Activated CD4-positive, CD25-positive, alpha-beta regulatory T cell (primary cell): ENCODE measurements at places on chromosomes 16 and 17.

GRCh38 chr16:65739518-65739917 lies 617.7 kb upstream of the CDH11 start:
- DNase-seq = no peak

DNA sequence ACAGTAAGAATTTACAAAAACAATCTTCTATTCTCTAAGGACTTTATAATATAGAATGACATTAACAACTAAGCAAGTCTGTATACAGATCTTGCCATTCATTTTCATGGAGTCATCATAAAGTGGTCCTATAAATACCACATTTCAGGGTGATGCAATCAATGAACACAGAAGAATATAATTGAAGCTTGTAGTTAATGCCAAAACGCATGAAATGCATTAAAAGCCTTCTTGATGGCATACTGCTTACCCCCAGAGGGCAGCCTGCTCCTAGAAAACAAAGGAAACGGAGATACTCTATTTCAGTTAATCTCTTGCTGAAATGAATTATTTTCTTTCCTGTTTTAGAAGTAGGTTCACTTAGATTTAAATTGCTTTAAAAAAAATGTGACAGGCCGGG lies 45.2 kb upstream of the STAC2 start:
- no peak for DNase-seq

DNA sequence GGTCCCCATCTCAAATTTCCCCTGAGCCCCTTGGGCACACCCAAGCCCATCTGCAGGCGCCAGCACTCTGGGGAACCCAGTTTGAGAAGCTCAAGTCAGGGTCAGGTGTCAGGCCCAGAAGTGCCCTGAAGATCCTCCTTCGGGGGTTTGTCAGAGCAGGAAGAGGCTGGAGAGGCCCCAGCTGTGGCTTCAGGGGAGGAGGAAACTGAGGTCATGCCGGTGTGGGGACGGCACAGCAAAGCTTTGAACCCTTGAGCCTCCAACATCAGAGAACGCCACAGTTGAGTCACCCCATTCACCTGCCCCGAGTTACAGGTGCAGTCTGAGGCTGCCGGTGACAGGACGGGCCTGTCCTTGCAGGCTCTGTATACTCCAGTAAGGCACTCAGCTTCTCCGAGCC lies 140.2 kb upstream of the CIBAR2 start:
- no peak for DNase-seq

DNA sequence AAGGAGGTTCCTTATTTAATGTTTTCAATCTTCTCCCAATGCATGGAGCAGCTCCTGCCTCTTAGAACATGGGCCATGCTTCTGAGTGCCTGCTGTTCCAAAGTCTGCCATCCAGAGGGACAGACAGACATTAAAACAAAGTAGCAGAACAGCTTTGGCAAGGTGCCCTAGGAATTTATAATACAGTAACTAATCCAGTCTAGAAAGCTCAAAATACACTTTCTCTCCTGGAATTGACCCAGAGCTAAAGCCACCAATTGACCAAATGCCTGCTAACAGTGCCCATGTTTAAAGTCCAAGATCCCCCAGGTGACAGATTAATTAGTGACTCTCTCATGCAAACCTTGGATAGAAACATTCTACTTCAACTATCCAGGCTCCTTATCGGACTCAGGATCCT lies 11.1 kb upstream of the CHRNE start:
- no peak for DNase-seq

GRCh38 chr17:75856062-75856756 lies 1.1 kb upstream of the WBP2 start:
- DNase-seq = peak; percentile 34

DNA sequence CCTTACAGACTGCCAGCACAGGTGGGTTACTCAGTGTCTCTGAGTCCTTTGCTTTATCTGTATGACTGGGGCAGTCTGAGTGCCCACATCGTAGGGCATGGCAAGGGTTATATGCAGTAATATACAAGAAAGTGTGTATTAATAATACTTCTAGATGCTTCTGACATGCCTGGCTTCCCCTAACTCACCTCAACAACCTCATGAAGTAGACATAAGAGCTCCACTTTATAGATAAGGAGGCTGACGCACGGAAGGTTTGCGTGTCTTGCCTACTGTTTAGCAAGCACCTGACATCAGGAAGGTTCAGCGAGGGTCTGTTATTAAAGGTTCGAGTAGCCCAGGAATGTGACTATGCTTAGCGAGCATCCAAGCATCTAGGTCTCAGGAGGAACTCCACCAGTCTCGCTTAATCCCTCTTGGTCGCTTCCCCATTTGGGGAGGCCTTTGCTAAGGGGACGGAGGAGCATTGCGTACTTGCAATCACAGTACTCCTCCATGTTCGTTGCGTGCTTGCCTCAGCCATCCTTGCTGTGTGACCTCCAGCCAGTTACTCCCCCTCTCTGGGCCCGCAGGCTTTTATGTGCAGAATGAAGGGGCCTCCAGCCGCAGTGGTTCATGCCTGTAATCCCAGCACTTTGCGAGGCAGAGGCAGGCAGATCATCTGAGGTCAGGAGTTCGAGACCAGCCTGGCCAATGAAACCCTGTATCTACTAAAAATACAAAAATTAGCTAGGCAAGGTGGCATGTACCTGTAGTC lies 1.6 kb downstream of the KCNG4 start:
- DNase-seq = no peak

GRCh38 chr16:661184-661821 lies 6.6 kb upstream of the RHOT2 start:
- DNase-seq = no peak

GRCh38 chr17:79113699-79114457 lies 39.3 kb downstream of the ENGASE start:
- no peak for DNase-seq

GRCh38 chr17:33910200-33910857 lies 344.8 kb upstream of the CCL2 start:
- no peak for DNase-seq

DNA sequence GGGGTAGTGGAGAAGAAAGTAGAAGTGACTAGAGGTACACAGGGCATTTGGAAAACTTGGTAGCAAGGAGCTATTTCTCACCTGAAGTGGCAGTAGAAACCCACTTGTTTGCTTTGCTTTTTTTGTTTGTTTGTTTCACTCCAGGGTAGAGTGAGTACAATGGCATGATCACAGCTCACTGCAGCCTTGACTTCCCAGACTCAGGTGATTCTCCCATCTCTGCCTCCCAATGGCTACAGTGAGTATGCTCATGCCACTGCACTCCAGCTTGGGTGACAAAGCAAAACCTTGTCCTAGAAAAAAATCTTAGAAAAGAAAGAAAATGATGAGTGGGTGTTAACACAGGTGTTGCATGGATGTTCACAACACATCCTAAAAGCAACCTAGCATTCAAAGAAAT lies 40.4 kb downstream of the SCNN1G start:
- no peak for DNase-seq

GRCh38 chr16:68403704-68404103 lies 44.6 kb downstream of the SMPD3 start:
- DNase-seq = no peak

- DNase-seq = peak; percentile 30
Observed at GRCh38 chr17:44363613-44364159, at the start of gene FAM171A2. Gene FAM171A2, minus strand, starts transcription at chr17:44363853. Its CDS starts 139 bp downstream, at chr17:44363714.

DNA sequence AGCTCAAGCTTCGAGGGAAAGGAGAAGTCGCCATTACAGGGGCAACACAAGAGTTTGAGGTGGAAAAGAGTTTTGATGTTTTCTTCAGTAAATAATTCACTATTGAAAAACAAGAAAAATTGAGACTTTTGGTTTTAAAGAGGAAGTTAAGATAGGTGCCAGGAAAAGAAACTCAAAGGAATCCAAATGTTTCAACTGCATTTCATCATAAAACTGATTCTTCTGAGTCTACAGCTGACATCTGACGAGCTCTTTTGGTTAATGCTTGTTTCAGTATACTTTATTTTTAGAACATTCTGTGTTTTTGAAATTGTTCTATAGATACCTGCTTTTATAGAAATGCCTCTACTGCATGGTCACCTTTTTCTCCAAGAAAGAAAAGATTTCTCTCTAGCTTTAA lies 54.0 kb downstream of the ERN1 start:
- DNase-seq = no peak

DNA sequence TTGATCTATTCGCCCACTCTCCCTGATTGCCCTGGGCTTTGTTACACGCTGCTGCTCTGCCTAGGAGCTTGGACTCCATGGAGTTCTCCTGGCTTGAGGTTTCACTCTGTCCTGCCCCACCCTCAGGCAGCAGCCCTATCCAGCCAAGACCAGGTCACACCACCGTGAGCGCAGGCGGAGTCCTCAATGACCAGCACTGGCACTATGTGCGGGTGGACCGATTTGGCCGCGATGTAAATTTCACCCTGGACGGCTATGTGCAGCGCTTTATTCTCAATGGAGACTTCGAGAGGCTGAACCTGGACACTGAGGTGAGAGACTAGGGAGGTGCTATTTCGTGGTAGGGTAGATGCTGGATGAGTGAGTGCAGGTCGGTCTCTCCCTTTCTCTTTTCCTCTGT lies 3.5 kb downstream of the CNTNAP1 start:
- DNase-seq = no peak

- no peak for DNase-seq
Observed at GRCh38 chr17:80029258-80029974, 6.3 kb downstream of the TBC1D16 start.

DNA sequence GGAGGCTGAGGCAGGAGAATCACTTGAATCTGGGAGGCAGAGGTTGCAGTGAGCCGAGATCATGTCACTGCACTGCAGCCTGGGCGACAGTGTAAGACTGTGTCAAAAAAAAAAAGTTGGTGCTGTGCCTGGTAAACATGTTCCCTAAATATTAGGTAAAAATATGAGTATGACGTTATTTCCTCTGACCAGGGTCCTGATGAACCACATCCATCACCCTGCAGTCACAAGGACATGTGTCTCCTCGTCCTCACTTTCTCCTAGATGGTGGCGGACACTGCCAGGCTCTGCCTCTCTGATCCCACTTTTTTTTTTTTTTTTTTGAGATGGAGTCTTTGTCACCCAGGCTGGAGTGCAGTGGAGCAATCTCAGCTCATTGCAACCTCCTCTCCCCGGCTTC lies 28.7 kb downstream of the LGALS9 start:
- DNase-seq = no peak

DNA sequence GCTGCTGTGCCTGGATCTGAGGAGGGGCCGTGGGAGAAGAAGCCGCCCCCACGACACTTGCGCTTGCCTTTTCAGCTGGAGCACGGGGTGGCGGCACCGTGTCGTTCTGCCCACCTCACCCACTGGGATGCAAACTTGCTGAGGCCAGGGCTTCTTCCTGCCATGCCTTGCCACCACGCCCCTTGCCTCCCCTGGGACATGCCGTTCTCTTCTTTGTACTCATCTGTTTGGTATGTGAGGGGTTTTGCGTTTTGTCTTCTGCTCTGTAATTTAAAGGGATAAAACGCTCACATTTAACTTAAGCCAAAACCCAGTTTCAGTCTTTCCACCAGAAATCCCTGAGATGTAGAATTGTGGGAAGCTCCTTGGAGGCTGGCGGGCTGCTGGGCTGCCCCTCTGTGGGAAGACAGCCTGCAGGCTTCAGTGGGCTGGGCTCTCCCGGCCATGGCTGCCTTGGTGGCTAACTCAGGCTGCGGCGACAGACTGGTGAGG lies 180.2 kb downstream of the RPTOR start:
- no peak for DNase-seq

GRCh38 chr16:84223456-84223855 lies 16.4 kb downstream of the KCNG4 start:
- no peak for DNase-seq

DNA sequence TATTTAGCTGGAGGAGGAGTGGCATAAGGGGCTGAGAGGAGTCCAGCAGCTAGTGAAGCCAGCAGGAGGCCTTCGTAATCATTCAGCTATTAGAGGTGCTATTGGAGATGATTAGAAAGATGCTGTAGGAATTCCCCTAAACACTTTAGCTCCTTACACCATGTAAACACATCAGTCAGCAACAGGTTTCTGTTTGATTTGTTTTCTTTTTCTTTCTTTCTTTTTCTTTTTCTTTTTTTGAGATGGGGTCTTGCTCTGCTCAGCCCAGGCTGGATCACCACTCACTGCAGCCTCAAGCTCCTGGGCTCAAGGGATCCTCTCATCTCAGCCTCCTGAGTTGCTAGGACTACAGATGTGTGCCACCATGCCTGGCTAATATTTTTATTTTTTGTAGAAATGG lies 10.6 kb upstream of the SEPHS2 start:
- DNase-seq = no peak

- peak; percentile 19 for DNase-seq
Observed at GRCh38 chr17:74361230-74362068, at the start of gene BTBD17. Gene BTBD17, minus strand, starts transcription at chr17:74361868. Its CDS starts 49 bp downstream, at chr17:74361819.

- no peak for DNase-seq
Observed at GRCh38 chr17:17382065-17382459, 78.9 kb downstream of the NT5M start.

DNA sequence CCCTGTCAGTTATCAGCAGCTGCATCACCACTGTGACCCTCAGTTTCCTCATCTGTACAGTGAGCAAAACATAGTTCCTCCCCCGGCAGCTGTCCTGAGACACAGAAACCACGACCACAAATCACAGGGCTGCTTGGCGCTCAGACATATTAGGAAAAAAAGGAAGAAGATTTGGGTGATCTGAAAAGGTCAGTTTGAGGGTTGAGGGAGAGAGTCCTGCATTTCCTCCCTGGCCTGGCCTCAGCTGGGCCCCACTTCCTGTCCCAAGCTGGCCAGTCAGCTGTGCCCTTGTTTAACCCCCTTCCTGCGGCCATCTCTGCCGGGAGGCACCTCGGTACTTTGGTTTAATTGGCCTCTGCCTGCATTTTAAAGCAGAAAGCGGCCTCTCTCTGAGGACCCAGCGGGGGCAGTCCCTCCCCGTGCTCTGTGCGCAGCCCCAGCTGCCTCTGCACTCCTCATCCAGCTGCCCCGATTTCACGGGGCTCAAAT lies 24.0 kb upstream of the CIBAR2 start:
- DNase-seq = no peak
